ENCODE measurements at places on chromosomes 1 and 21.

- DNase-seq, result no peak
Observed at GRCh38 chr1:7694600-7695496, 76.2 kb upstream of the VAMP3 start.

- DNase-seq, result no peak
Observed at GRCh38 chr1:91717839-91718238, 168.1 kb downstream of the TGFBR3 start.

GRCh38 chr1:91714867-91715381, 171.0 kb downstream of the TGFBR3 start:
- DNase-seq, result no peak

GRCh38 chr1:217564207-217564606, 66.7 kb downstream of the GPATCH2 start:
- DNase-seq, result no peak

- no peak for DNase-seq
Observed at GRCh38 chr1:119611701-119612113, 36.4 kb downstream of the ZNF697 start.

DNA sequence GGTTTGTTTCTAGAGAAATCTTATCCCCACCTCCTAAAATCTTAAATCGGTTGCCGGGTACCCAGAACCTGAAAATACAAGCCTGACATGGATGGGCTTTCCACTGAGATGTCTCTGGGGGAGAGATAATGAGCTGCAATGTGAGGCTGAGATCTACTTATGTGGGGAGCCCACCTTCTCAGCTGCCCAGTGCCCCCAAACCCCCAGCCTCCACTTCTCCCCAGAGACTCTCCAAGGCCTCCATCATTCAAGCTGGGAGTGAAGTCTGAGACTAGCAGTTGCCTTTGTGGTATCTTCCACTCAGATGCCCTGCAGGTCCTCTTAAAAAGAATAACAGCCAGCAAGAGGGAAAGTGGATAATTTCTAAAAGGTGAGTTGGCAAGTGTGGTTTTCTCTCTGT, 11.7 kb upstream of the ACTRT2 start:
- no peak for DNase-seq

DNA sequence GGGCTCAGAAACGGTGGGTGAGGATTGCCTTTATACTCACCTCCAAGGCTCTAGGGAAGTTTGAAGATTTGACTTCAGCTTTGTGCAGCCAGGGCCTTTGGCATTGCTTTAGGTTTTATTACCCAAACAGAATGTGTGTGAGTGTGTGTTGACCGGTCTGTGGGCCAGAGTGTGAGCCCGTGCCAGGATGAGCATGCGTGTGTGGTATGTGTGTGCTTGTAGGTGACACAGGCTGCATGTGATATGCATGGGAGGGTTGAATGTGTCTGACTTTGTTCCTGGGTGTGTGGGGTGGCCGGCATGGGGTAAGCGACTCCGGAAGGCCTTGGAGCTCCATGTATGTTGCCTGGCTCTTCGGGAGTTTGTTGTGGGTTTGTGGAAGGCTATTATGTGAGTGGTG, 160.5 kb downstream of the FOXD2 start:
- no peak for DNase-seq

- DNase-seq, result no peak
Observed at GRCh38 chr1:207922554-207922953, 11.6 kb upstream of the CD34 start.

DNA sequence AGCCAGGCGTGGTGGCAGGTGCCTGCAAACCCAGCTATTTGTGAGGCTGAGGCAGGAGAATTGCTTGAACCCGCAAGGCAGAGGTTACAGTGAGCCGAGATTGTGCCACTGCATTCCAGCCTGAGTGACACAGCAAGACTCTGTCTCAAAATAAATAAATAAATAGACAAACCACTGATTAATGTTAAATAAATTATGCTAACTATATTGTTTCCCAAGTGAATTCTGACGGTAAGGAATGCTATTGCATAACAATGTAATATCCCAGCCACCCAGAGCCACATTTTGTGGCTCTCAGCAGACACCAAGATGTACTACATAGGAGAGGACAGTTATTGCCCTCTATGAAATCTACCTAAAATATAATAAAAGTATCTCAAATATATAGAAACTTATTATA, 55.4 kb downstream of the LPGAT1 start:
- no peak for DNase-seq

GRCh38 chr1:53580009-53580400, 120.8 kb downstream of the DMRTB1 start:
- no peak for DNase-seq
